ENCODE measurements at places on chromosomes 7 and 10.

DNA sequence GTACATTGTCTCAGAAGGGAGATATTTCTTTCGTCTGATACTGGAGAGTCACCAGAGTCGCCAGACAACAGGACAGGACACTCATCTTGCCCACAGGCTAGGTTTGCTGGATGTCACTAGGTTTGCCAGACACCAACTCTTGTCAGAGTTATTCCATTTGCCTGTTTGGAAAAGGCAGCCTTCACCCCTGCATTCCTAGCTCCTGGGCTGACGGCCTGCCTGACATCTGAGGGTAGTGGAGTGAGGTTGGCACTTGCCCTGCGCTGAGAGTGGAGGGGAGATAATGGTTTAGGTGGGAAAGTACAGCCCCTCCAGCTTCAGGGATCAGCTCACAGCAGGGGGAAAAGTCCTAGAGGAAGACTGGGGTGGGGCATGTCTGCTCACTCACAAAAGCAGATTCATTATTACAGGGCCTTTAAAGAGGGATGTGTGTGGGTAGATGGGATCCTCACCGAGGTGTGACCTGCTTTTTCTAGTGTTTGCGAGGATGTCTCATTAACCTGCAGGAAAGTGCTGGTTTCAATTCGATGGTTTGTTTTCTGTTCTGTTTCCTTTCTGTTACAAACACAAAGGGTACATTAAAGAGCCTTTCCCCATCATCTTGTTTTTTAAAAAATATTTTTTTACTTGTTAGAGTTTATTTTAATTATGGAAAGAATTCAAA lies 79.3 kb upstream of the TNS3 start:
- DNase-seq = no peak

DNA sequence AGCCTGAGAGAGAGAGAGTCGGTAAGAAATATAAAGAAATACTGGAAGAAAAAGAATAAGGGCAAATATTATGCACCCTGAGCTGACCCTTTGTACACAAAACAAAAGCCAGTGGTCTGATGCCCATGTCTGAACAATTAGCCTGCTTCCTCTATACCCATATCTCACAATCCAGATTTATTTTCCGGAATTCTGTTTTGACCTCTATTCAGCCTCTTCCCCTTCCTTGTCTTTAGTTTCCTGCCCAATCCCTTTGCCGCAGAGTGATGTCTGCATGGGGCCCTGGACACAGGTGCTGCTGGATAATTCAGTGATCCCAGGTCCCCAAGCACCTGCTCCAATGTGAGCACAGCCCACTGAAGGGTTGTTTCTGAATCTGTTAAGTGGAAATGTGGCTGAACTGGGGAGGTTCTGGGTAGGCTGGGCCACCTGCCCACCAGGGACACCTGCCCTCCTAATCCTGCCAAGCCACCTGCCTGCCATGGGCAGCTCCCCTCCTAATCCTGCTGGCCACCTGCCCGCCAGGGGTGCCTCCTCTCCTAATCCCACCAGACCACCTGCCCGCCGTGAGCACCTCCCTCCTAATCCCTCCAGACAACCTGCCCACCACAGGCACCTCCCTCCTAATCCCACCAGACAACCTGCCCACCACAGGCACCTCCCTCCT lies 23.0 kb downstream of the ADGRA1 start:
- no peak for DNase-seq

GRCh38 chr10:807163-807957 lies 117.9 kb upstream of the DIP2C start:
- no peak for DNase-seq

DNA sequence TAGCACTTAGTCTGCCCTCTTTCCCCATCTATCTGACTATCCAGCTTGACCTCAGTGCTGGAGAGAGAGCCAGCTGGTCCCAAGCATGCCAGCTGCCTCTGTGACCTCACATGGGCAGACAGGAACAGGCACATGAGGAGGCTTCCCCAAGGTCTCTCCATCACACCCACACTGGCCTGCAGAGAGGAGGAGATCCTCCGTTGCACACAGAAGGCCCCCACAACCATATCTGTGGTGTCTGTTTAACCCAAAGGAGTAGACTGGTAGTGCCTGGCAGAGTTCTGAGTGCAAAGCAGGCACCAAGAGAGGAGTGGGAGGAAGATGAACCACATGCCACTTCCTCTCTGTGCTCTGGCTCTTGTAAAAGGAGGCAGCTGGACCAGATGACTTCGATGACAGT lies 4.8 kb upstream of the ANK3 start:
- DNase-seq = peak; percentile 34

DNA sequence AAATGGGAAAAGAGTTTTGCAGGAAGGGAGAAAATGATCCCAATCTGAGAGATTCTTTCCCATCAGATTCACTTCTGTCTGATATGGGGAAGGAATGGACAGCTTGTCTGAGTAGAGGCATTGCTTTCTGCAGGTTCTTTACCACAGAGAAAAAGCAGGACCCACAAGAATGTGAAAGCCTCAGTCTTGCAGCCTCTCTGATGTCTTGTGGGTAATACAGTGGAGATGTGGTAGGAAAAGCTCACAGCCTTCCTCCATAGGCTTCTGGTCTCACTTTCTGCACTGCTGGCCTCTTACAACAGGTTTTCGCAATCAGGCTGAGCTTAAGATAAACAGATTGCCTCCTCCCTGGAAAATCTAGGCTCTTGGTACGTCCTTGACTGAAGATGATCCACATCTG lies 551 bp downstream of the IFIT1 start:
- DNase-seq = peak; percentile 28

GRCh38 chr10:76922666-76923065 lies 714.9 kb downstream of the KCNMA1 start:
- DNase-seq = no peak

DNA sequence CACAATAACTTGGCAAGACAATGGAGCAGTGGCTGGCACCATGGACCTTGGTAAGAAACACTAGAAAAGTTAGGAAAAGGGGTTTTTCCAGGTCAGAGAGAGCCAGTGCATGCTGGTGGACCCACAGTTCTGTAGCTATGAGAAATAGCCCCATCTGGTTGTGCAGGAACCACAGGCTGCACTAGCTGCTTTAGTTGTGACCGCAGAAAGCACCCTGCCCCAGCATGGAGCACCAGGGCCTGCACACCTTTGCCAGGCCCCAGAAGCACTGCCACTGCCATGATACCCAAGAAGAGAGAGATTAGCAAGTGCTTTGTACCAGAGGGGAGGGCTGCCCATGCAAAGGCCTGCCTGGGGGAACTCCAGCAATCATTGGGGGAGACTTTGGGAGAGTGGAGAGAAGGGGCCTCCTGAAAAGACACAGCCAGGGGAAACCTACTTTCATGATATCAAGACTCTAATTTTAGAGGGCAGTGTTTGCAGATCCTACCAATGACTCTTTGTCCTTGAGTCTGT lies 256.1 kb upstream of the C7orf33 start:
- no peak for DNase-seq

DNA sequence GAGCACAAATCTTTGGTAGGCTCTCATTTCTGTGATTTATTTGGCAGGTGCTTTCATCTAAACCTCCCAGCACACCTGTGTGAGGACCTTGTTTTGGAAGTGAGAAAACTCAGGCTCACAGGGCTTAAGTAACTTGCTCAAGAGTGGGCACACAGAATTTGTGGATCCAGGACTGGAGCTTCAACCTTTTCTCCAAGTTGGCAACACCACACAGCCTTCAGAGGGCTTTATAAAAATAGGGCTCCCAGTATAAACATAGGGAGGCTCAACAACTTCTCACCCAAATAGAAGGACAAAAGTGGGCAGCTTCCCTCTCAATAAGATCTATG lies 182.2 kb upstream of the NEBL start:
- no peak for DNase-seq

DNA sequence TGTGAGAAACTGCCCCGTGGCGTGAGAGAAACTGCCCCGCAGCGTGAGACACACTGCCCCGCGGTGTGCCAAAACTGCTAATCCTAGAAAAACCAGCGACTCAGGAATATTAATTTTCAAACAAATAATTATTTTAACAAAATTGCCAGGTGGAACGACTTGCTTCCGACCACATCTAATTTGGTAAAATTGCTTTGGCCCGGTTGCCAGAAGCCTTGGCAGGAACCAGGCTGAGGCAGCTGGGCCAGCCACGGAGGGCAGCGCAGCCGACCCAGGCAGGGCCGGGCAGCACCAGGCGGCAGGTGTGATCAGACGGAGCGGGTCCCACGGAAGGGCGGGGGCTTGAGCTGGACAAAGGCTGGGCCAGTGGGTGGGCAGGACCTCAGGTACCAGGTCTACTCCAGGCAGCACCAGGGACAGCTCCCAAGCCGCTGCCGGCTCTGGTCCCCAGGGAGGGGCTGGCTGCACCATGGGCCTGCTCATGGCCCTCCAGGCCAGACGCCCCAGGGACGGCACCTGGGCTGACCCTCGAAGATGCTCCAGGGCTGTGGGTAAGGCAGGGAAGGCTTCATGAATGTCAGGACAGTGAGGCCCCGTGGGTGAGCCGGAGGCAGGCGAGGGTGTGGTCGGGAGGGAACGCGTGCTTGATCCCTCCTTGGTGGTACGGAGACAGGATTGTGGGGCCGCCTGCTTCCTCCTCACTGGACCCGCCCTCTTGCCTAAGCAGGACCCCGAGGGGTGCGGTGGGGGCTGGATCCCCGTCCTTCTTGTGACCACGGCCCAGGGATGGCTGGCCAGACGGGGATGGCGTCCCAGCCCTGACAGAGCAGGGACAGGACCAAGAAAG lies 7.7 kb upstream of the ADGRA1 start:
- DNase-seq = no peak

GRCh38 chr10:86164174-86164774 lies 202.3 kb downstream of the GRID1 start:
- no peak for DNase-seq

- DNase-seq = no peak
Measured at GRCh38 chr7:124992851-124993562, 63.4 kb upstream of the POT1 start.

GRCh38 chr10:44020322-44021111 lies 364.4 kb downstream of the CXCL12 start:
- no peak for DNase-seq

- DNase-seq = no peak
Measured at GRCh38 chr7:18647582-18647981, 152.0 kb downstream of the HDAC9 start.

- DNase-seq = peak; percentile 46
Measured at GRCh38 chr7:8131694-8132605, 130.0 kb downstream of the ICA1 start.

DNA sequence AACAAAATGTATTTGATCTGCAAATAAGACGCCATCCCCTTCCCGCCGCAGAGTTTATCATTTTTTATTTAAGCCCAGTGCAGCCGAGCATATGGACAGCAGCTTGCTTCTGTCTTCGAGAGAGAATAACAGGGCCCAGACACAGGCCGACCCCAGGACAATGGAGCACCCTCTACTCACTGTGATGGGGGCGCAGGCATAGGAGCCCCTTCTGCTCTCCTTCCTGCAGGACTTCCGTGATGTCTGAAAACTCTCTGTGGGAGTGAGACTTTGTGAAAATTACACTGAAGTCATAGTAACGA lies 134.8 kb downstream of the OAT start:
- DNase-seq = no peak

- DNase-seq = no peak
Measured at GRCh38 chr10:108392286-108392685, 1227.8 kb upstream of the SORCS1 start.

DNA sequence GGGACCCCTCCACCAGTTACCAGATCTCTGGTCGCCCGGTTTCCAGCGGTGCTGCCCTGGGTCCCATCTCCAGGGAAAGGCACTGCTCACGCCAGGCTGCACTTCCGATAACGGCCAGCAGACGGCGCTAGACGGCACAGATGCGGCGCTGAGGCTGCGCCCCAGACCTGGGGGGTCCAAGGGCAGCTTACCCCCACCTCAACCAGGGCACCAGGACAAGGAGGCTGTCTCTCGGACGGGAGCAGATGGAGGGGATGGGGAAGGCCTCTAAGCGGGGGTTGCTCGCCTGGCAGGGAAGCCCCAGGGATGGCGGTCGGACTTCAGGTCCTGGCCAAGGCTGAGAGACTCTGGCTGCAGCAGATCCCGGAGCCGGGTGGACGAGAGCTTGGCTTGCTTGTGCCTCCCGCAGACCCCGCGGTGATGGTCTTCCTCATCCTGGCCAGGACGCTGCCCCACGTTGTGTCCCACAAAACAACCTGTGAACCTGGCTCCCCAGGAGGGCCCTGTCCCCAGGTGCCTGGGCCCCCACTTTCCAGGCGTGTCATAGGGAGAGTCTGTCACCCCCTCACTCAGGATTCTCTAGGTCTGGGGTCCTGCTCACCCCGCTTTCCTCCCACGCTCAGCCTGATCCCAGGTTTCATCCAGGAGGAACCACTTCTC lies 23.9 kb upstream of the ZNF716 start:
- DNase-seq = no peak

DNA sequence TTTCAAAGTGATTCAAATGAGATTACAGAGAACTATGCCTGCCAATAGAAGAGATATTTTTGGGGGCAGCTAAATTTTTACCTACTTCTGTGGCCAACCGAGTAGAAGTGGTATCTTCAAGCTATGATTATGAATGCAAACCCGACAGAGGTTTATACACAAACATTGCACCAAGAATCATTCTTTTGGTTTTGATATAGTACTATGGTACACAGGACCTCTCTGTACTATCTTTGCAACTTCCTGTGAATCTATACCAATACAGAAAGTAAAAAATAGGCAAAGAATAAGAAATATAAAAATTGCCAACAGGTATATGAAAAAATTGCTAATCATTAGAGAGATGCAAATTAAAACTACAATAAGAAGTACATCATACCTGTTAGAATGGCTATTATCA lies 103.2 kb upstream of the VIPR2 start:
- no peak for DNase-seq

GRCh38 chr10:129854796-129855705 lies 109.0 kb downstream of the EBF3 start:
- no peak for DNase-seq

DNA sequence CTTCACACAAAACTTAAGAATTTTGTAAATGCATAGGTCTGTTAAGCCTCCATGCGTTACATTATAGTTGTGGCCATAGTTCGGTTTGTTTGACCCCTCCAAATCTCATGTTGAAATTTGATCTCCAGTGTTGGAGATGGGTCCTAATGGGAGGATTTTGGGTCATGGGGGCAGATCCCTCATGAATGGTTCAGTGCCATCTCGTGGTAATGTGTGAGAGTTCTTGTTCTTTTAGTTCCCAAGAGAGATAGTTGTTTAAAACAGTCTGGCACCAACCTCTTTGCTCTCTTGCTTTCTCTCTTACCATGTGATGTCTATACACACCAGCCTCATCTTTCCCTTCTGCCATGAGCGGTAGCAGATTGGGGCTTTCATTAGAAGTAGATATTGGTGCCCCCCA lies 264.3 kb downstream of the TCF7L2 start:
- DNase-seq = no peak

GRCh38 chr7:74480861-74481417 lies 27.2 kb downstream of the GTF2IRD1 start:
- DNase-seq = no peak
